Activated naive CD4-positive, alpha-beta T cell treated with Interleukin-2 at 50 U/mL for 16 hours (primary cell): ENCODE measurements at places on chromosomes 2 and 18.

DNA sequence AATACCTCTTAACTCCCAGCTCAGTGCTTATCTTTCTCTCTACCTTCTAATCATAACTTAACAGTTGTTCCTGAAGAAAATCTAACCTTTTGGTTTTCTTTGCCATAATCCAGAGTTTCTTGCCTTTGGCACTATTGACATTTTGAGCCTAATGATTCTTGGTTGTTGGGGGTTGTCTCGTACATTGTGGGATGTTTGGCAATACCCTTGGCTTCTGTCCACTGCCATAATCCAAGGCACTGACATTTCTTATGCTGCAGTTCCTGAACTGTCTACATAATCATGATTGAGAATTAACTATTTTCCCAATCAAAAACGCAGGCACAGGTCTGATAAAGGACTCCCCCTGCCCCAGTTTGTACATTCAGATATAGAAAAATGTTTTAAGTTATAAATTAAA lies 203.2 kb upstream of the MEX3C start:
- DNase-seq: no peak

- DNase-seq: no peak
These were observed 22.4 kb downstream of the COLEC11 start for GRCh38 chr2:3617198-3617890.

DNA sequence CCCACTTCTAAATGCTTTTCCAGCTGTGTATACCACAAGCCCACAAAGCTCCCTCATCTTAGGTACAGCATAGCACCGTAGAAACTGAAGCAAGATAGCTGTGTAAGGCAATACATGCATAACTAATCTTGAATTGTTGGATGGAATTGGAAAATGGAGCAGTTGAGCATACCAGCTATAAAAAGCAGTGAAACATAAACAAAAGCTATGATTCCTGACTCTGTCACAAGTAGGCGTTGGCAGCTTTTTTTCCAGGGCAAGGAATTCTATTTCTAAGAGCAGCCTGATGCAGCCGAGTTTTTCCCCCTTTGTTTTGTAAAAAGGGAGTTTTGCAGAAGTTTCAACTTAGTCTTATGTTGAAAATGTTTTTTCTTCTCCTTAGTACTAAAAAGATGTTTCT lies 32.4 kb downstream of the MOGAT1 start:
- no peak for DNase-seq

DNA sequence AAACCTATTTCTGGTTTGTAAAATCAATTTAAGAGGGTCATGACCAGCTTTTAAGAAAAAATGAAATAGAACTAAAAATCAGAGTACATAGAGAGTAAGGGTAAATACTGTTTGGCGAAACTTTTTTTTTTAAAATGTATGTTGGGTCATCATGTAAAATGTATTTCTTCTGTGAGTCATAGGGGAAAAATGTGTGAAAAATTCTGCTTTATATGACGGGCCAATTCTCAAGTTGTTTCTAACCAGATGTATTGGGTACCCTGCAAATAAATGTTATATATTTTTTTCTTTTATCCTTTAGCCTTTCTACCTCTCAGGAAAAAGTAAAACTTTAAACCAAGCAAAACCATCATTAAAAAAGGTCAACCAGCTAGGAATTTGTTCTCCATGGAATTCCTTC lies 13.9 kb downstream of the AFTPH start:
- DNase-seq: no peak

DNA sequence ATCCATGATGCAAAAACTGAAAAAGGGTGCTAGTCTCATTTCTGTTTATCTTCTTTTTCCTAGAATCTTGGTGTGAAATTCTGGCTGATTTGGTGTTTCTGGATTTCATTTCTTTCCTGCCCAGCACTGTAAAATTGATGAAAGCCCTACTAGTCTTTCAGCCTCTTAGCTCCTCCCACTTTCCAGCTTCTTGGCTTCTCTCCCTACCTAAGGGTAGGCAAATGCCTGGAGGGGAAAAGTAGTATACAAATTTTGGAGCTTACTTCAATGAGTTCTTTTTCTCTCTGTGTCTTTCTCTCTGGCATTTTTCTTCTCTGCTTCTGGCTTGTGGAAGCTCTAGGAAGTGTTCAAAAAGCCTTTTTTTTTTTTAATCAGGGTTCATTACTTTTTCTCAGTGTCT lies 160.5 kb downstream of the XIRP2 start:
- no peak for DNase-seq
